Omental fat pad (tissue), 4 donors: ENCODE measurements at places on chromosomes 5 and 9. TPM values are rescaled to one million over a fixed set of nuclear protein-coding genes. Genes with fewer than 3 reads are reported as not detected.

DNA sequence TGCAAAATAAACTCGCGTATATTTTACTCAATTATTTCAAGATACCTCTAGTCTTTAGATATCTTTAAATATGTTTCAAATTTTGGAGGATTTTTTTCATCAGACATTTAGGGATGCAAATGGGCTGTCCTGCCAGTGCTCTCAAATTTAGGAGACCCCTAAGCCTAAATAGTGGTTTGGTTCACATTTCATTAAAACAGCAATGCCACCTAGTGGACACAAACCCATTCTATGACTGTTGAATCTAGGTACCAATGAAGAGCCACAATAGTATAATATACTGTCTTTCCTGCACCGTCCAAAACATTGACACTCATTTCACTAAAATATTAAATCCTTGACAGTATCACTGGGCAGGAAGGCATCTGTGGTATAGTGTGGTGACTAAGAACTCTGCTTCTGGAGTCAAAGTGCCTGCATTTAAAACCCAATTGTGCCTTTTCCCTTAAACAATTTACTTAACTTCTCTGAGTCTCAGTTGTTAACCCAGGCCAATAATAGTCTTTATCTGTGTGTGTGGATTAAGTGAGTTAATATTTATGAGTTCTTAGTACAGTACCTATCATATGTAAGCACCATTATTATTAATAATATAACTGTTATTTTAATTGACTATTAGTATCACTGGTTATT, 148.0 kb downstream of the RORB start:
- DNase-seq, result no peak

GRCh38 chr5:175542232-175542965, 64.0 kb downstream of the SFXN1 start:
- DNase-seq, result no peak

GRCh38 chr5:64125521-64125920, 40.1 kb upstream of the RNF180 start:
- DNase-seq, result no peak

GRCh38 chr5:134477462-134478245, 47.8 kb upstream of the JADE2 start:
- no peak for DNase-seq

- DNase-seq, result no peak
Observed at GRCh38 chr9:93234600-93234999, 50.7 kb downstream of the WNK2 start.

DNA sequence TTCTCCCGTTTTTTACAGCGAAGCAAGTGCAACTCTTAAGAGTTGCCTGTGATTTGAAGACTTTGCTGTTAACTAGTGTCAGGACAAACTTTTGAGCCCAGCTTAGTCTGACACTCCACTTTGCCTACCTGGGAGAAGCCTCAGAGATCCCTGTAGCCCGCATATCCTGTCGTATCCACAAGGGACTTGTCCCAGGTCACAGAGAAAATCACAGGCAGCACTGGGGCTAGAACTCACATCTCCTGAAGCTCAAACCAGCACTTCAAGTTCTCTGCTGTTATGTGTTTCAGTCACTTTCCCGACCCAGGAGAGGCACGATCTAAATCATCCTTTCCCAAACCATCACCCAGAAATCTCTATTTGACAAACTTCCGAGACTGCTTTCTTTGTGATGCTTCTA, 584.5 kb downstream of the ACTL7B start:
- DNase-seq, result no peak

DNA sequence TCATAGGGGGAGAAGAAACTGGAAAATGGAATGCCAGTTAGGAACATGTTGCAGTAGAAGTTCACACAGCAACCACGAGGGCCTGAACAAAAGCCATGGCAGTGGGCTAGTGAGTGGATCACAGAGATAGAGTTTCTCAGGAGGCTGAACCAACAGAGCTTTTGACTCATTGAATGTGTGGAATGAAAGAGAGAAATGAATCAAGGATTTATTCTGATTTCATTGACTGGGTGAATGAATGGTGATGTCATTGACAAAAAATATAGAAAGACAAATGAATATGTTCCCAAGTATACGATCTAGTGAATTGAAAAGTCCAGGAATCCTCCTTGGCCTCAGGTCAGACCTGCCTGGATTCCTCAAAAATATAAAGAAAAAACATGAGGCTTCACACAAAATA, 99.2 kb downstream of the ZNF462 start:
- no peak for DNase-seq

- no peak for DNase-seq
Observed at GRCh38 chr9:22108581-22109370, 99.7 kb upstream of the CDKN2B start.

DNA sequence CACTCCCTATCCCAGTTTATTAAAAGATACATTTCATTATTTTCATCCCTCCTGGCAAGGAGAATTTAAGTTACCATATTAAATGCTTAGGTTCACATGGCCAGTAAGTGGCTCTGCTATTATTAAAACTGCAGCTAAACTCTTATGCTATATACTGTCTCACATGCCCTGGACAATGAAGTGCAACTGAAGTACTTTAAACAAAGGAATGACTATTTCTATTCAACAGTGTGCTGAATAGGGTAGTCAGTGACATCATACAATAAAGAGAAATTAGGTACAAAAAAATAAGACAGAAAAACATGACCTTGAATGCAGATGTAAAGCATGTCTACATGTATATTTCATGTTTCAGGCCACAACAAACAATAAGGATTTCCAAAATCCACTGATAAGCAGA, 282.6 kb upstream of the SMC2 start:
- DNase-seq, result no peak

DNA sequence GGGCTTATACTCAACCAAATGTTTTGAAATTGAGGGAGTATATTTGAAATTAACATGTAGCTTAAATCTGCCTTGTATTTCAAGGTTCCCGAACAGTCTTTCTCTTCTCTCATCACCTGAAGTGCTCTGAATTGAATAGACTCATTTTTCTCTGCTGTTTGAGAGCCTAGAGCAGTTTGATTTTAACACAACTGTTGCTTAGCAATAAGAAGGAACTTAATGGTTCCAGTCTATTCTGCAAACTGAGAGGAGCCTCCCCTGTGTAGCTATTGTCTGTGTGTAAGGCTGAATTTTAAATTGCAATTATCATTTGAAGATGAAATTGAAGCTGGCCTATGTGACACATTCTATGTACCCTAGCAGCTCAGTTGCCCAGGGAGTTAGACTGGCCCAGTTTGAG, 87.1 kb upstream of the CKMT2 start:
- no peak for DNase-seq

DNA sequence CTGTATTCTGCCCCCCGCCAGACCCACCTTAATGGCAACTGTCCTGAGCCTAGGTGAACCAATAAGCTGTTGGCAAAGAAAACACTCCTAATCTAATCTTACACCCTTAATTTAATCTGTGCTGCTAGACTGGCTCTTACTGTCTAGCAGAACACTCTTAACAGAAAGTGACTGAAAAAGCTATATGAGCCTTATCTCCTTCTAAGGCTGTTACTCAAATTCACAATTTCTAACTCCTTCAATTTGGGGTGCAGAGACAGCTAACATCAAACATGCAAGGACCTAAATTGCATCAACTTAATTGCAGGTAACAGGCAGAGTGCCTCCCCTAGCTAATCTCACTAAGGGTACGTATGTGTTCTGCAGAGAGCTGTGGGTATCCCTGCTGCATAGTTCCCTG, 49.5 kb upstream of the MAP1B start:
- no peak for DNase-seq

GRCh38 chr5:32339198-32339597, 26.5 kb upstream of the MTMR12 start:
- DNase-seq, result no peak

GRCh38 chr5:158802941-158803341, 296.8 kb downstream of the EBF1 start:
- DNase-seq, result no peak

GRCh38 chr9:1946526-1947283, 68.4 kb upstream of the SMARCA2 start:
- DNase-seq, result no peak

- no peak for DNase-seq
Observed at GRCh38 chr9:73951147-73951546, 546.0 kb upstream of the RORB start.

- no peak for DNase-seq
Observed at GRCh38 chr9:13209498-13209897, 70.0 kb downstream of the MPDZ start.

DNA sequence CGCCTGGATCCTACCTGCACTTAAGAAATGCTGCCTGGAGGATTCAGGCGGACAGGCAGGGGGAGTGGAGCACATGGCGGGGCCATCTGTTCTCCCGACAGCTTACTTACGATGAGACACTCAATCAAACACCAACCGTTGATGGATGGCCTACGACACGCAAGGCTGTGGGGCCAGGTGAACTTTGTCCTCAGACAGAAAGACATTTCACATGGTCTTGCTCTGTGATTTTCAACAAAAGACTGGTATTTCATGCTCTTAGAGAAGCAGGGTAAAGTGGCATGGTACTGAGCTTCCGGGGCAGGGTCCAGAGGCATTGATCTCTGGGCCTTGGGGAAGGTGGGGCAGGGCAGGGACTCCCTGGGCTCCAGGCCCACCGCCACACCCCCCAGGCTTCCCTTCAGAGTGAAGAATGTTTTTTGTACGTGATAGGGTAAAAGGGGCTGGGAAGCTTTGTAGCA, 9.1 kb upstream of the OLFM1 start:
- DNase-seq, result no peak

- no peak for DNase-seq
Observed at GRCh38 chr5:66498791-66499207, 97.4 kb upstream of the MAST4 start.

GRCh38 chr9:112531666-112532282, 45.1 kb downstream of the KIAA1958 start:
- no peak for DNase-seq

- DNase-seq, result no peak
Observed at GRCh38 chr5:102815084-102815483, 60.0 kb downstream of the PAM start.

DNA sequence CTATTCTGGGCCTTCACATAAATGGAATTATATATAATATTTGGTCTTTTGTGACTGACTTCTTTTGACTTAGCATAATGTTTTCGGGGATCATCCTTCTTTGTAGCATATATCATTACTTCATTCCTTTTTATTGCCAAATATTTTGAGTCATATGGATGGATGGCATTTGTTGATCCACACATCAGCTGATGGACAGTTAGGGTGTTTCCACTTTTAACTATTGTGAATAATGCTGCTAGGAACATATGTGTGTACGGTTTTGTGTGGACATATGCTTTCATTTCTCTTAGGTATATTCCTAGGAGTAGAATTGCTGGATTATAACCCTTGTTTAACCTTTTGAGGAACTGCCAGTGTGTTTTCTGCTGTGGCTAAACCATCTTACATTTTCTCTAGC, 249.6 kb downstream of the FANCC start:
- no peak for DNase-seq

DNA sequence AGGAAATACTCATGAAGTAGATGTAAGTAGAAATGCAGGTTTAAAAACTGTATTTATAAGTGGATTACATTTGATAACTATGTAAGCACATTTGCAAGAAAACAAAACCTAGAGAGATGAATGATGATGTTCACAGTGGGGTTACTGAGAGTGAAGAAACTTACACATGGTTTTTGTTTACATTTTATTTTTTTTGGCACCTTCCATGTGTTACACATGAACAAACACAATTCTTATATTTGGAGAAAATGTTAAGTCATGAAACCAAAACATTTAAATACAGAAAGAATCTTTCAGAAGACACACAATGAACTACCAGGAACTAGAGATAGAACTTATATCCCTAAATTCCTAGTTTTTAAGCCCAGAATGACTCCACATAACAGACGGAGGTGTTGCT, 51.5 kb upstream of the SPATA31E1 start:
- no peak for DNase-seq

- no peak for DNase-seq
Observed at GRCh38 chr9:89994988-89995613, 390.3 kb downstream of the GADD45G start.

DNA sequence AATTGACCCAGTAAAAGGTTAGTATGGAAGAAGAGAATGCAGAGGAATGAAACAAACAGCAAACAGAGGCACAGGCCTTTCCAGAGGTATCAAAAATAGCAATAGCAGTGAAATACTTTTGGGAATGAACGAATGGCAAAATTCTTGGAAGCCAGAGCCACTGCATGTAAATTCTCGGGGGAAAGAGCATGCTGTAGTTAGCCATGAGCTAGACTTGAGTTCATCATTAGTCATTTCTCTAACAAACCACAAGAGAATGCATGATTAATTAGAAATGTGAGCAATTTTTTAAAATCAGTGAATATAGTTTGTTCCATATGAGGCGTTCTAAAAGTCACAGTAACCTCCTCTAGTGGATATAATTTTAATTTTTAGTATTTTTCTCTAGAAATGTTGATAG, 170.3 kb upstream of the PRR16 start:
- no peak for DNase-seq

DNA sequence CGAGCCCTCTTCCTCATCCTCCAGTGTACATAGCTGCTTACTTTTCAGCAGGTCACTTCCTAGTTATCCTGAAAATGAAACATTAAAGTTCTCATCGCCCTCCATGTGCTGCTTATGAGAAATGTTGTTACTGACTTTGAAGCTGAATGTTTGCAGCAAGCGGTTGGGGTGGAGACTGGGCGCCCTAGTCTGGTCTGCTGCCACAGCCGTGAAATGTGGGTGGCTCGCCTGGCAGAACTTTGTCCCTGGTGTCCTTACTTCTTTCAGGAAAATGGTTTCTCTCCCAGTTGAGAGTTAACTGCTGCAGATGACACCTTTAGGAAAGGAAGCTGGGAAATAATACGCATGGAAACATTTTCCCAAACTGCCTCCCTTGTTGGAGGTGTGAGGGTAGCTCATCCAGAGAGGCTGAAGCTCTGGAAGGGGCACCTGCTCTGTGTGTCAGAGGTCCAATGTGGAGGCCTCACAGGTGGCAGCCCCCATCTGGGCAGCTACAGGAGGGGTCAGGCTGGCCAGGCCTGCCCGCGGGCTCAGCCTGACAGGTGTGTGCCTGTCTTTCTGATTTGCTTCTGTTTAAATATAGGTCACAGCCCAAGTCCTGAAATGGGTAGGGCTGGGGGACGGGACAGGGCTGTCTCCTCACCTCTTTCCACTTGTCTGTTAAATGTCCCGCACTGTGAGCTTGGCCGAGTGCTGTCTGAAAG, 24.0 kb downstream of the TRAF2 start:
- no peak for DNase-seq

SLC27A6 gene
- total RNA-seq, result not detected

PTGS1 gene
- total RNA-seq, result 20.0 TPM

REEP2 gene
- 2.0 TPM for total RNA-seq

SPATA31C1 gene
- not detected for total RNA-seq

DMRT2 gene
- total RNA-seq, result 2.1 TPM

TNFSF8 gene
- 3.2 TPM for total RNA-seq

PCDHGC3 gene
- total RNA-seq, result 35.1 TPM

MZB1 gene
- total RNA-seq, result 1.6 TPM

IRX4 gene
- not detected for total RNA-seq

F2RL1 gene
- 3.5 TPM for total RNA-seq

SOHLH1 gene
- not detected for total RNA-seq

C9orf72 gene
- 29.5 TPM for total RNA-seq

PITX1 gene
- total RNA-seq, result 0.74 TPM
